T-cell (primary cell): ENCODE measurements at places on chromosomes 5 and 9.

DNA sequence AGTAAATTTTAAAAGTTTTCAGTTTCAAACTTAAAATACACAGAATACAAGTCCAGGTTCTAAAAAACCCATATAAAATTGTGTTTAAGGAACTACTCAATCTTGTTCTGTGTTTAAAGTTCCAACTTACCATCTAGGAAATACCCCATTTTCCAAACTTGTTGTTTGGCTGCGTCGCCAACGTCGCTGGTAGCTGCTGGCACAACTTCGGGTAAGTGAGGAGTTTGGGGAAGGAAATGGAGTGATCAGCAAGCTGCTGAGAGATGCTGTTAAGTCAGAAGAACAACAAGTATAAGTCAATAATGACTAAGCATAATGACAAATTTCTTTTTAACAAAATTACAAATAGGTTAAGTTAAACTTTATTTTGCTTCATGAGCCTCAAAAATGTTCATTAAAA, 71.3 kb upstream of the RAPGEF6 start:
- DNase-seq: no peak

- no peak for DNase-seq
Observed at GRCh38 chr5:93273176-93273575, 307.8 kb downstream of the NR2F1-AS1 start.

GRCh38 chr9:93093877-93094657, 1.9 kb upstream of the CARD19 start:
- no peak for DNase-seq

DNA sequence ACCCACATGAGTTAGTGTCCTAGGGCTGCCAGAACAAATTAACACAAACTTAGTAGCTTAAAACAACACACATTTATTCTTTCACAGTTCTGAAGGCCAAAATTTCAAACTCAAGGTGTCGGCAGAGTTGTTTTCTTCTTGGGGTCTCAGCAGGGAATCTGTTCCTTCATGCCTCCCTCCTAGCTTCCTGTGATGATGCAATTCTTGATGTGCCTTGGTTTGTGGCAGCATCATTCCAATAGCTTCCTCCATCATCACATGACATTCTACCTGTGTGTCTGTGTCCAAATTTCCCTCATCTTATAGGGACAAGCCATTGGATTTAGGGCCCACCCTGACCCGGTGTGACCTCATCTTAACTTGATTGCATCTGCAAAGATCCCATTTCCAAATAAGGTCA, 12.2 kb upstream of the SLC25A48 start:
- no peak for DNase-seq

GRCh38 chr9:79346350-79347020, 225.3 kb upstream of the TLE4 start:
- no peak for DNase-seq

- DNase-seq: no peak
Observed at GRCh38 chr5:171314728-171315385, 5.8 kb downstream of the TLX3 start.

DNA sequence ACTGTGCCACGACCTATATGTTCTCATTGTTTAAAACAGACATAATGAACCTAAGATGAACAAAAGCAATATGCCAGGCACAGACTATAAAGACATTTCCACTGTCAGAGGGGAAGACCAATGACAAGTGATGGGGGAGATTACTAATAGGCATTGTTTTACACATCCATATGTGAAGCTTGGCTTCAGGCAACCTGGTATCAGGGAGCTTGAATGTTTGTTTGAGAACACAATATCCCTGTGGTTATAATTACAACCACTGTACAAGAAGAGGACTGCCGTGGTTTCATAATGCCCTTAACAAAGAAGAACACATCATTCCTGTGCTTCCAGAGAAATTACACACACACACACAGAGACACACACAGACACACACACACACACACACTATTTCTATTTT, 385.7 kb downstream of the BNC2 start:
- no peak for DNase-seq

DNA sequence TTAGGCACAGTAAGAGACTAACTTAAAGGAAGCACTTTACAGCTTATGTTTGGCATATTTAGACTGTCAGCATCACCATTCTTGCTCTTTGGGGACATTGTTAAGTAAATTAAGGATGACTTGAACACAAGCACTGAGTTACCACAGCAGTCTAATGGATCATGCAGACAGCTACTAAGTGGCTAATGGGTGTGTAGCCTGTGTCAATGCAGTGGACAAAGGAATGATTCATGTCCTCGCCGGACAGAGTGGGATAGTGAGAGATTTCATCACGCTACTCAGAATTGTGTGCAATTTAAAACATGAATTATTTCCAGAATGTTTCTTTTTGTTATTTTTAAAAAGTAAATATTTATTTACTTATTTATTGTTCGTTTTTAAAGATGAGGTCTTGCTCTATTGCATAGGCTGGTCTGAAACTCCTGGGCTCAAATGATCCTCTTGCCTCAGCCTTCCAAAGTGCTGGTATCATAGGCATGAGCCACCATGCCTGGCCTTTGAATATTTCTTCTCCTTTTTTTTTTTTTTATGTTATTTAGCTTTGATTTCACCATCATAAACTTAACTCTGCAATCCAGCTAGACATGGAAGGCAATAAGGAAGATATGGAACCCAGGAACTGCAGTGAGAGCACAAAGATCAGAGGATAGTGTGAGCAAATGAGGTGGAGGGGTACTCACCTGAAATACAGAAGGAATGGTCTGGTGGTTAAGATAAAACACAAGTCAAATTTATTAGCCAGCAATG, 53.0 kb upstream of the KLF4 start:
- DNase-seq: no peak

DNA sequence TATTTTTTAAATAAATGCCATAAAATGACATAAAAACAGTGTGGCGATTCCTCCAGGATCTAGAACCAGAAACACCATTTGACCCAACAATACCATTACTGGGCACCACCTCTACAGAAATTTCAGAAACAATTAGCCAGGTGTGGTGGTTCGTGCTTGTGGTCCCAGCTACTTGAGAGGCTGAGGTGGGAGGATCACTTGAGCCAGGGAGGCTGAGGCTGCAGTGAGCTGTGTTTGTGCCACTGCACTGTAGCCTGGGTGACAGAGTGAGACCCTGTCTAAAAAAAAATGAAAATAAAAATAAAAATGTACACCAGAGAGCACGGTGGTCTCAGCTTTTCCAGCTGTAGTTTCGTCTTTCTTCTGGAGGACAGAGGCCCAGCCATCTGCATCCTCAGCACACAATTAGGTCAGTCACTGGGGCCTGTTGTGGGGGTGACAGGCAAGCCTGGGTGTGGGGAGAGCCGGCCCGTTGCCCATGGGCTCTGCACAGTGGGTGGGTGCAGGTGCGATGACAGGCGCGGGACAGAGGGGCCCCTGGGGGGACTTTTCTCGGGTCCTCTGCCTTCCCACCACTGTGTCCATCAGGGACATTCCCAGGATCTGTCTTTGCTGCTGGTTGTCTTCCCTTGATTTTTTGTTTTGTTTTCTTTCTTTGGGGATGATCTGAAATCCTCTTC, 9.8 kb downstream of the COL5A1 start:
- no peak for DNase-seq

- peak; percentile 87 for DNase-seq
Observed at GRCh38 chr5:181260720-181261319, at the start of gene TRIM52. TRIM52 (minus strand) TSS chr5:181261143; CDS start chr5:181260813, 330 bp downstream.
